Psoas muscle (tissue), 8 donors: ENCODE measurements at places on chromosomes 2 and 18.

DNA sequence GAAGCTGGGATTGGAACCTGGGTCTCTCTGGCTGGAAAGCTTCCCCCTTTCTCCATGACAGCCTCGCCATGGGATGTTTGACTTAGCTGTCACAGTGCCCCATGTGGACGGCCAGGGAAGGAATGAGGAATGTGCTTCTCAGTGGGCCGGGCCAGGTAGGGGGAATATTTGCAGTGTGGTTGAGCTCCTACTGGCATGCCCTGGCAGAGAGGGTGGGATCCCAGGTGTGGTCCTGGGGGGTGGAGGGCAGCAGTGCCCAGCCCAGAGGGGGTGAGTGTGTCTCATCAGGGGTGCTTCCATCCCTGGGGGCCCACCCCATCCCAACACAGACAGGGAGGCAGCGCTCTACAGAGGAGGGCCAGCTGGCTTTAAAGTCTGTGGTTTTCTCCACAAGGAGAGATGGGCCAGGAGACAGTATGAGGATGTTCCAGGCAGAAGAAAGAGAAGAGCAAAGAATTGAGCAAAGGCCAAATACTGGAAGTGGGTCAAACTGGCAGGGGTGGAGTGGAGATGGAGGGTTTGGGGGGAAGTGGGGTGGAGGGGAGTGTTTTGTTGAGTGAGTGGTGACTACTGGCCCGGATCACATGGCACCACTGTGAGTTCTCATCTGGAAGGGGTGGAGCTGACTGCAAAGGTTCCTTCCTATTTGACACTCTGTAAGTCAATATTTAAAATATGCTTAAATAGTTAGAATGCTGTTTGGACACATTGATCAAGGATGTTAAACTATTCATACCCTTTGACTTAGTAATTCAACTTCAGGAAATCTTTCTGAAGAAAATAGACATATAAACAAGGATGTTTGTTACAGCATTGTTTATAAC lies 94.0 kb downstream of the MYCN start:
- H3K36me3 ChIP-seq = no peaks in the 10 kb centered on the region
- H3K4me1 ChIP-seq = no peaks in the 10 kb centered on the region
- DNase-seq = no peak
- no peaks in the 10 kb centered on the region for H3K27me3 ChIP-seq
- no peak overlapping the region for H3K4me3 ChIP-seq

GRCh38 chr18:74652392-74652988 lies 54.8 kb downstream of the ZNF407 start:
- DNase-seq = no peak
- H3K4me1 ChIP-seq = no peaks in the 10 kb centered on the region
- no peaks in the 10 kb centered on the region for H3K27me3 ChIP-seq
- H3K4me3 ChIP-seq = no peak overlapping the region
- H3K27ac ChIP-seq = no peak overlapping the region

DNA sequence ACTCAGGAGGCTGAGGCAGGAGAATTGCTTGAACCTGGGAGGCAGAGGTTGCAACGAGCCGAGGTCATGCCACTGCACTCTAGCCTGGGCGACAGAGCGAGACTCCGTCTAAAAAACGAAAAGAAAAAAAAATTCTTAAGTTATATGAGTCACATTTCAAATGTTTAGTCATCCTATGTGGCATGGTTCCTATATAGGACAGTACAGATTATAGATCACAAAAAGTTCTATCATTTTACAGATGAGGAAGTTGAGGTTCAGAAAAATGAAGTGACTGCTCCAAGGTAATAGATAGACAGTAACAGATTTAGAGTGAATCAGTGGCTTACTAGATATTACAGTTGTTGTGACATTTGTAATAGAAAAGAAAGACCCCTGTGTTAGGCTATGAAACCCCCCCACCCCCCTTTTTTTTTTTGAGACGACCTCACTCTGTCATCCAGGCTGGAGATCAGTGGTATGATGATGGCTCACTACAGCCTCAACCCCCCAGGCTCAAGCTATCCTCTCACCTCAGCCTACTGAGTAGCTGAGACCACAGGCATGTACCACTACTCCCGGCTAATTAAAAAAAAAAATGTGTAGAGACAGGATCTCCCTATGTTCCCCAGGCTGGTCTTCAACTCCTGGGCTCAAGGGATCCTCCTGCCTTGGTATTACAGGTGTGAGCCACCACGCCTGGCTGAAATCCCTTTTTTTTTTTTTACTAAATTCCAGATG lies 22.7 kb downstream of the PTPN4 start:
- no peaks in the 10 kb centered on the region for H3K36me3 ChIP-seq
- H3K4me1 ChIP-seq = peaks cover 29% of the 10 kb centered on the region
- no peak for DNase-seq
- H3K27me3 ChIP-seq = no peaks in the 10 kb centered on the region
- no peak overlapping the region for H3K4me3 ChIP-seq

DNA sequence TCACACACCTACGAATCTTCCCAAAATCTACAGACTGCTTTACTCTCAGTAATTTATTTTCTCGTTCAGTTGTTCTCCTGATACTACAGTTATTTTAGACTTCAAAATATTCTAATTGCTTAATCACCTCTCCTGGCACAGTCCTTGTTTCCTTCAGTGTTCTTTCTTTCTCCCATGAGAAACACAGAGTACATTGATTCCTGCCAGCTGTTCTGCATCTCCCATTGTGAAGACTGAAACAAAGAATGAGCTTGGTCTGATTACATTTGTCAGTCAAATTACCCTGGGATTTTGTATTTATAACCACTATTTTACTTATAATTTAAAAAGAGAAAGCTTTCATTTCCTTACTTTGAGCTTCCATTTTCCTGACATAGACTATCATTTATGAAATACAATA lies 63.9 kb upstream of the TANK start:
- DNase-seq = no peak
- H3K27me3 ChIP-seq = no peaks in the 10 kb centered on the region
- no peaks in the 10 kb centered on the region for H3K4me1 ChIP-seq
- H3K4me3 ChIP-seq = no peak overlapping the region

DNA sequence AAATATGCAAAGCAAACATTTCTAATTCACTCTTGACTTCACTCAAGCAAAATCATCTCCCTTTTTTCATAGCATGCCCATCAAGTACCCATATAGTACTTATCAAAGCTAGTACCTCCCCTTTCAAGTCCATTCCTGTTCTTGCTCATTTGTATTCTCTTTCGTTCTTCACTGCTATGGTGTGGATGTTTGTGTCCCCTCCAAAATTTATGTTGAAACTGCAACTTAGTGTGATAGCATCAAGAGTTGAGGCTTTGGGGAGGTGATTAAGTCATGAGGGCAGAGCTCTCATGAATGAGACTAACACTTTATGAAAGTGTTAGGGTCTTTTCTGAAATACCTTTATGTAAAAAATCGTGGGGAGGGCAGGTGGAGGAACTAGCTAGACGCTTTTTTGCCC lies 52.9 kb downstream of the RNU4ATAC start:
- DNase-seq = no peak
- H3K27ac ChIP-seq = no peak overlapping the region
- H3K27me3 ChIP-seq = no peaks in the 10 kb centered on the region
- H3K4me3 ChIP-seq = no peak overlapping the region

- peak; percentile 61 for DNase-seq
- peak overlapping the region; percentile 87 for H3K27ac ChIP-seq
- H3K27me3 ChIP-seq = no peaks in the 10 kb centered on the region
- peak overlapping the region; percentile 80 for H3K4me3 ChIP-seq
- H3K4me1 ChIP-seq = peaks cover 43% of the 10 kb centered on the region
- H3K36me3 ChIP-seq = peaks cover 11% of the 10 kb centered on the region
Measured at GRCh38 chr2:88690591-88691338, 708 bp upstream of the RPIA start.

DNA sequence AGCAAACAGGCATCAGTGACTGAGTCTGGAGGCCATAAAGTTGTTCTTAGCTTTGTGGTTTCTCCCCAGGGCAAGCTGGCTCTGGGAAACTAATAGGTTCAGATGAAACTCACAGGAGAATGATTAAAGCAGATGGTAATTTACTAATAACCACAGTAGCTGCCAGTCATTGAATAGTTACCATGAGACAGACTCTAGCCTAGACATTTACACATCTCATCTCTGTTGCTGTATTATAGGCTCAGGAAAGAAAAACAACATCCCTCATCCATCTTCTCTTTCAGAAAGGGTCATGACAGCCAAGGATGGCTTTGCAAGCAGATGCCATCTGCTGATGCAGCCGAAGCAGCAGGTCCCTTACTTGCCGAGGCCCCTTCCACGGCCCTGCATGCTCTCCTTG lies 314.0 kb upstream of the ID2 start:
- no peak overlapping the region for H3K4me3 ChIP-seq
- H3K4me1 ChIP-seq = no peaks in the 10 kb centered on the region
- H3K27ac ChIP-seq = no peak overlapping the region
- no peak for DNase-seq
- H3K27me3 ChIP-seq = no peaks in the 10 kb centered on the region
